ENCODE measurements at places on chromosomes 11 and 22.
A peak's percentile ranks its signal among the peaks of the same experiment; 100 is the strongest.

DNA sequence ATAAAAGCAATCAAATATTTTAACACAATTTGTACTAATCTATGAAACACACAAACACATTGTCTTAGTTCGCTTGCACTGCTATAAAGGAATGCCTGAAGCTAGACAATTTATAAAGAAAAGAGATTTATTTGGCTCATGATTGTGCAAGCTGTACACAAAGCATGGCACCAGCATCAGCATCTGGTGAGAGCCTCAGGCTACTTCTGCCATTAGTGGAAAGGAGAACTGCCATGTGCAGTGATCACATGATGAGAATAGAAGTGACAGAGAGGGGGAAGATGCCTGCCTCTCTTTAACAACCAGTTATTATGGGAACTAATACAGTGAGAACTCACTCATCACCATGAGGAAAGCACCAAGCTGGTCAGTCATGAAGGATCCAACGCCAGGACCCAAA lies 105.1 kb downstream of the GUCY1A2 start:
- DNase-seq: no peak

GRCh38 chr11:93249459-93250220 lies 51.8 kb upstream of the SLC36A4 start:
- no peak for DNase-seq

- DNase-seq: no peak
Measured at GRCh38 chr22:27674261-27674923, 127.2 kb downstream of the MN1 start.

DNA sequence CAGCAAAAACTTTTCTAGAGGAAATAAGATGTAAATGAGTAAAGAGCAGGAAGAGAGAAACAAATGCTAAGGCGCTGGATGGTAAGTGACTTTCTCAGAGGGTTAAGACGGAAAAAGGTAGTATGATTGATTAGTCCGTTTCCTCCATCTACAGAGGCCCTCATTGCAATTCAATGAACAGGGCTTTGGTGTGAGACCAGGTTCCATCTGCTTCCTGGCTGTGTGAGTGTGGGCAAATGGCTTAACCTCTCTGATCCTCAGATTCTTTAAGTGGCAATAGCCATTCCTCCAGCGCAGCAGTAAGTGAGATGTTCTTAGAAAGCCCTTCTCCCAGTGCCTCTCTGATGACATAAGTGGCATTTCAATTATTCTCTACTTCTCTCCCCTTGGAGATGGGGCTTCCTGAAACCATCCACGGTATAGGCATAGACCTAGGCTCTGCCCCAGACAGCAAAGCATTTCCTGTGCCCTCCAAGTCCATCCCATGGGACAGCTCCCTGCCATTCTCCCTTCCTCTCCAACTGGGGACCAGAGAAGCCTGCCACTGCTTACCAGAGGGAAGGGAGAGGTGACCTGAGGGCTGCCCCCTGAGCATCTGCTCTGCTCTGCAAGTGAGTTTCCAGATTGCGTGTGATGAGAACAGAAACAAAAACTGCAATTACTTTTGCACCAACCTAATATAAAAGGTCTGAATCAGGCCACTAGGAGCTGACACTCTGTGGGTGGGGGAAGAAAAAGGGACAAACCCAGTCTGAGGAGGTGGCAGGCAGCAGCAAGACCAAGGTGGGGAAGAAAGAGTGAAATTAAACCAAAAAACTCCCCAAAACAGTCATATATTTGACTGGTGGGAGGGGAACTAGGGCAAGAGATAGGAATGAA lies 12.7 kb upstream of the CD44 start:
- DNase-seq: no peak

GRCh38 chr11:95715777-95716241 lies 73.8 kb downstream of the FAM76B start:
- no peak for DNase-seq

- no peak for DNase-seq
Measured at GRCh38 chr11:19669511-19669910, 43.1 kb upstream of the NAV2 start.

- no peak for DNase-seq
Measured at GRCh38 chr11:134022748-134023147, 46.1 kb upstream of the JAM3 start.

DNA sequence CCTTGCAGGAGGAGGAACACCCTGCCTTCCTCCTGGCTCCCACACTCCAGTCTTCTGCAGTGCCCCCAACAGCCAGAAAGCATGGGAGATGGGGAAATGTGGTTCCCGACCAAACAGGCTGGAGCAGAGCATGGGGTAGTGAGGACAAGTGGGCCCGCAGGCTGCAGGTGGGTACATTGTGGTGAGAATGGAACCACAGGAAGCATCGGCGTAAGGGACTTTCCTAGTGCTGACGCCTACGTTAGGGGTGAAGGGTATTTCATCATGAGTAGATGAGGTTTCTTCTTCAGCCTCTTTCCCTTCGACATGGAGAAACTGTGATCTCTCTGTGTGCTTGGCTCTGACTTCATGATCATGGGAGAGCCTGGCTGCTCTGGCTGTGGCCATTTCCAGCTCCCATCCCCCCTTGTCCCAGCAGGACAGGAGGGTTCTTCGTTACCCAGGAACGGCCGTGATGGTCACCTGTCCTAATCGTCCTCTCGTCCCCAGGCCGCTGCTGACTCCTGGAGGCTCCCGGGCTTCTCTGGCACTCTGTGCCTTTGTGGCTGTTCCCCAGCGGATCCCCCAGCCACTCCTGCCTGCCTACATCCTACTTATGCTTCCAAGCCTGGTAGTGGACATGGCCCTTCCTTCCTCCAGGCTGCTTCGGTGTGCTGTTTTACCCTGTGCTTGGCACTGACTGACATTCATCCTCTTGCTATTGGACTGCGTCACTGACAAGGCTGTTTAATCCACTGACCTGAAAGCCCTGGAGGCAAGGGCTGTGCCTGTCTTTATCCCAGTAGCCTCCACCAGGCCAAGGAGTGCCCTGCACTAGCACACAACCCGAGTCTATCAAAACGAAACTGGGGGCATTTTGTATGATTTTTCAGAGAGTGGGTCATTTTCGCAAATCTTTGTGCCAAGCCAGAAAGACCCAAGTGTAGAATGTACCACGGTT lies 65.2 kb upstream of the CECR2 start:
- DNase-seq: no peak

DNA sequence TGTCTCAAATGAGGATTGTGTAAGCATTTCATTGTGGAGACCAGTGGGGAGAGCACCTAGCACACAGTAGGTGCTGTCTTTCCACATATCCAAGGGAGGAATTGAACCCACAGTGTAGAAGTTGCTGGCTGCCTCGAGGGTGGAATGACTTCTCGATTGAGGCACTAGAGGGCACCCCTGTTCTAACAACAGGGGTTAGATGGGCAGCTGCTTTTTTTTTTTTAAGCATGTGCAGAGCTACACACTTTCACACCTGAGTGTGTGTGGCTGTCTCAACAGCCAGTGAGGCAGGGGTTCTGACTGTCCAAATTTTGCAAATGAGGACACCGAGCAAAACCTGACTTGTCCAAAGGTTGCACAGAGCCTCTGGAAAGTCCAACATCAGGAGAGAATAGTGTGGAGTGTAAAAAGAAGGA lies 118.2 kb upstream of the CRYBB3 start:
- DNase-seq: no peak

GRCh38 chr11:1921574-1922141 lies 2.2 kb downstream of the TNNT3 start:
- no peak for DNase-seq

DNA sequence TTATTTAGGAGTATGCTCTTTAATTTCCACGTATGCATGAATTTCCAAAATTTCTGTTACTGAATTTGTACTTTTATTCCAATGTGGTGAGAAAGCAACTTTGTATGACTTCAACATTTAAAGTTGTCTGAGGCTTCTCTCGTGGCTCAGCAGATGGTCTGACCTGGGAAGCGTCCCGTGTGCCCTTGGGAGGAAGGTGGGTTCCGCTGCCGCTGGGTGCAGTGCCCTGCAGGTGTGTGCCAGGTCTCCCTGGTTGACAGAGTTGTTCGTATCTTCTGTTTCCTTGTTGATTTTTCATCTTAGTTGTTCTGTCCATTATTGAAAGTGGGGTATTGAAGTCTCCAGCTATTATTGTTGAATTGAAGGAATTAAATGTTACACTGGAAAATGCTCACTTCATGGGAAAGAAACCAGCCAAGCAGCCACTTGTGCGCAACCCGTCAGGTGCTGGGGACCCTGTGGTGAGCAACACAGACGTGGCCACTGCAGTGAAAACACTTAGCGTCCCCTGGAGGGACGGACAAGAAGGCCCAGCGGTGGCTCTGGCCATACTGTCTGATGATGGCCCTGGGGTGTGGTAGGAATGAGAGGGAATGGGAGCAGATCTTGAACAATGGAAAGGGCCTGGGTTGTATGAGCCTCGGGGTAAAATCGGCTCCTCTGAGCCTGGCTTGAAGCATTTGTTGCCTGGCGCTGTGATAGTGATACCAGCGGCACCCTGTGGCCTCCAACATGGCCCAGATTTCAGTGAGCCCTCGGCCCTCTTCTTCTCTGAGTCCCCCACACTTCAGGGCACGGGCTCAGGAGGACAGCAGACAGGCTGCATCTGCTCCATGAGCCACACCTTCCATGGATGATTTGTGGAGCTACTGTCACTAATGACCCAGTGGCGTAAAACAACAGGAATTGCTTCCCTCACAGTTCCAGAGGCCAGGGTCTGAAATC lies 31.5 kb upstream of the KRTAP5-7 start:
- no peak for DNase-seq

- no peak for DNase-seq
Measured at GRCh38 chr11:128473636-128474035, 113.7 kb downstream of the ETS1 start.

DNA sequence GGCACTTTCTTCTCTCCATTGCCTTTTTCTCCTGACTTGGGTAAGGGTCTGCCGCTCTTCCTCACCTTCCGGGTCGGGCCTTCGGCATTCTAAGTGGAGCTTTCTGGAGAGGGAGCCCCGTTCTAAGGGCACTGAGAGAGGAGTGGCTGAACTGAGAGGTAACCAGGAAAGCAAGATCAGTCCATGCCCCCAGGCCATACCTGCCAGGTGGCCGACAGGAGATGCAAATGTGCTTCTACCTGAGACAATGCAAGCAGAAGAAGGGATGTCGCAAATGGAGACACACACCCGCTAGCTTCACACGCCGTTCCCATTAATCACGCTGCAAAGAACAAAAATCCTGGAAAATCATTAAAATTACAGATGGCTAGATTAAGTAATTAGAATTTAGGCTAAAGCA lies 156.4 kb upstream of the TBCEL start:
- no peak for DNase-seq

DNA sequence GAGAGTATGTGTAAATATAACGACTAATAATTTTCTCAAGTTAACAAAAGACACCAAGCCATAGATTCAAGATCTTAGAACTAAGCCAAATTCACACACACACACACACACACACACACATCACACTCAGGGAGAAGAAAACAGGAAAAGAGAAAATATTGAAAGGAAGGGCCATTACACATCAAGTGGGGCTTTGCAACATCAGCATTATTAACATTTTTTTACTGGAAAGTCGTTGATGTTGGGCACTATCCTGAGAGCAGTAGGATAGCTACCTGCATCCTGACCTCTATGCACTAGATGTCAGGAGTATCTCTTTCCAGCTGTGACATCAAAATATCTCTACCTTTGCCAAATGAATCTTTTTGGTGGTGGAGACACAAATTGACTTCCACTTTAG lies 8.9 kb downstream of the OR5D16 start:
- no peak for DNase-seq

- DNase-seq: no peak
Measured at GRCh38 chr22:46276563-46276962, 8.8 kb downstream of the TTC38 start.

DNA sequence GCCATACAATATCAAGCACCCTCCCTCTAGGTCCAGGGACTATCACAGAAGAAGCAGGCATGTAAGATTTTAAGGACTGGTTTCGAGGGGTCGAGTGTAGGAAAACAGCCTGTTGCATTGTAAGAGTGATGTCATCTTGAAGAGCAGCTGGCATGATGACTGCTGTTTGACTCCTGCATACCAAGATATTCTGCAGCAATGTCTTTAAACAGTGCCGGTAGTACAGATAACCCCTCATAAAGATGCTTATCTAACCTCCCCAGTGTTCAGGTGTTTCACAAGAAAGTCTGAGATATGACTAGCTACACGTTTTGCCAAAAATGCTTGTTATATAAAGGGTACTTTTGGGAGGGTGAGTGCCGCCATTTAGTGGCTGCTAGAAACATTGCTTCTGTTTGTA lies 12.0 kb downstream of the FAM111A start:
- DNase-seq: no peak

DNA sequence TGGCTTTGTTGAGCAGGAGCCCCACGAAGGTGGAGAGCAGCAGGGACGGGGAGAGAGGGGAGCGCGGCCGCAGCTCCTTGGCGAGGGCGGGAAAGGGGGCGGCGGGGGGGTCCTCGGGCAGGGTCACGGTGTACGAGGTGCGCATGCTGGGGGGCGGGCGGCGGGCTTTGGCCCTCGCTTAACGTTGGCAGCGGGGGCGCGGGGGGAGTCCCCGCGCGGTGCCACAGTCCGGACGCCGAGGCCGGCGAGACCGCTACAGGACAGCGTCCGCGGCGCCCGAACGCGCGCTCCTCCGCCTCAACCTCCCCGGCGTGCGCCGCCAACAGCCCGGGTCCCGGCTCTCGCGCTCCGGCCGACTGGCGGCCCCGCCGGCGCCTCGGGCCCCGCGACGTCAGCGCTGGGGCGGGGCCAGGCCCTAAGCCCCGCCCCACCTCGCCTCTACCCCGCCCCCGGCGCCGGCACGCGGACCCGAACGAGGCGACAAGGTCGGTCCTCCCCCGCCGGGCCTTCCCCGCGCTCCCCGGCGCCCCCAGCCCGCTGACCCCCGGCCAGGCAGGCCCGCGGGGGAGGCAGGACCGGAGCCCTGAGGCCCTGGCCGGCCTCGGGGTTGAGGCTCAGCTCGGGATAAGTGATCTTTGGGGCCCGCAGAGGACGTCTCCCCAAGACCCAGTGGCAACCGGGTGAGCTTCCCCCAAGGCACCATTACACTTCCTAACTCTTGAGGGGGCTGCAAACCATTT lies 17.5 kb downstream of the USP2 start:
- DNase-seq: no peak

GRCh38 chr11:123797541-123797940 lies 8.6 kb downstream of the OR6M1 start:
- DNase-seq: no peak

GRCh38 chr11:128214263-128214662 lies 373.1 kb downstream of the ETS1 start:
- no peak for DNase-seq

- DNase-seq: peak; percentile 92
Measured at GRCh38 chr11:1691878-1692707, 4.9 kb upstream of the KRTAP5-6 start.

- no peak for DNase-seq
Measured at GRCh38 chr22:29459773-29460172, 20.2 kb upstream of the NEFH start.

DNA sequence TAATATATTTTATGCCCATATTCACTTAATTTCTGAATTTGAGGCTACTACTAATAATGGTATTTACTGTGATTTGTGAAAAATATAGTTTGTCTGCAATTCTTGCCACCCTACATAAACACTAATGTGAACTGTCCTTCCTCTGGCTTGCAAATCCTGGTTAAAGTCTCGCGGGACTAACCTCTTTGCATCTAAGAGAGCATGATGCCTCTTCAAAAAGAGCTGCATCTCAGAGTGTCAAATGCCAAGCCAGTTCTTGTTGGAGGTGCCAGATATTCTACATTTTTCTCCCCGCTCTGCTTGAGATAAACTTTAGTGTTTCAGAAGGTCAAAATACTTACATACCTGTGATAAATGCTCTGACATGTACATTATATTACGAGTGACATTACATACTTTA lies 2.1 kb downstream of the ARHGAP42 start:
- no peak for DNase-seq

GRCh38 chr11:67400942-67401494 lies 640 bp downstream of the PPP1CA start:
- no peak for DNase-seq

All from vagina (tissue), 2 donors.